Naive thymus-derived CD4-positive, alpha-beta T cell (primary cell): ENCODE measurements at places on chromosomes 12 and 14. TPM values are rescaled to one million over a fixed set of nuclear protein-coding genes. Genes with fewer than 3 reads are reported as not detected.

DNA sequence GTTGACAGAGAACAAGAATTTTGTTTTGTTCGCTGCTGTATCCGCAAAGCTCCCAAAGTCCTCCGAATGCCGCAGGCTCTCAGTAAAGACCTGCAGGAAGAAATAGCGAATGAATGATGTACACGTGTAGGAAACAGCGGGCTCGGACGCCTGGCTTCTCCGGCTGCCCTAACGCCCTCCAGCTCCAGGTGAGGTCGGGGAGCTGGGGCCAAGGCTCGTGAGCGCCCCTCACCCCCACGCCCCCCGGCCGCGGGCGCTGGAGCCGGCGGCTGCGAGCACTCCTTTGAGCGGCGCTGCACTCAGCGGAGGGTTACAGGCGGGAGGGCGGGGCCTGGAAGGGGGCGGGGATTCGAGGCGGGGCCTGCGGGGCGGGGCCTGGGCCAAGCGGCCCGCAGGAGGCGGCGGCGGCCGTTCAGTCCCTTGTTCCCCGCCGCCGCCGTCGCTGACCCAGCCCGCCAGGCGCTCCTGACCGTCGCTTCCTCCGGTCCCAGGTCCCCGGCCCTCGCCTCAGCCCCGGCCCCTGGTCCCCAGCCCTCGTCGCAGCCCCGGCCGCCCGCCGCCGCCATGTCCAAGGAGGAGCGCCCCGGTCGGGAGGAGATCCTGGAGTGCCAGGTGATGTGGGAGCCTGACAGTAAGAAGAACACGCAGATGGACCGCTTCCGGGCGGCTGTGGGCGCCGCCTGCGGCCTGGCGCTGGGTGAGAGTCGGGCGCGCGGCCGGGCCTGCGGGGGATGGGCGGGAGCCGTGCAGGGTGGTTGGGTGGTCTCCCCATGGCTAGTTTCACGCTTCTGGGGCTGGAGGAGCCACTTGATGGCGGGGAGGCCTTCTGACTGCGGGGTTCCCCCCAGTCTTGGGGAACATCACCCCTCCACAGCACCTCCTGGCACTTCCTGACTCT lies at the start of gene AACS:
AACS (plus strand) TSS at position 415 of the 898 bp plus-strand sequence; CDS start at position 565, 150 bp downstream.
- peak; percentile 50 for DNase-seq

- DNase-seq: peak; percentile 24
These were observed 2.0 kb downstream of the SP1 start for GRCh38 chr12:53381731-53382630.

DNA sequence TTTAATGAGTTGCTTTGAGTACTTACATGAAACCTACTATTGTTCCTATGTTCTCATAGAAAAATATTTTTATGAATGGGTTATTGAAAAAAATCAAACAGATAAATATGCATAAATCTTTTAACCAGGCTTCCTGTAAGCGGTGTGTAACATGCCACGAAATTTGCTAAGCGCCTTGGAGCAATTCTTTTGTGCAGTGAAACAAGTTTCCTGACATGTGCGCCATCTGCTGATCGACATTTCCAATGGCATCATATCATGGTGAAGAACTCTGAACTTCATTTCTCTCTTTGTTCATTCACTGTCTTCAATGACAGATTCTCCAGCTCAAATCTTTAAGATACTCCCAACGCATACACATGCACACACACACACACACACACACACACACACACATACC lies 145.6 kb upstream of the NAV3 start:
- no peak for DNase-seq

Gene JPH4
- total RNA-seq: 1.2 TPM

GRCh38 chr12:105319691-105320209 lies 10.7 kb upstream of the C12orf75 start:
- peak; percentile 8 for DNase-seq

DNA sequence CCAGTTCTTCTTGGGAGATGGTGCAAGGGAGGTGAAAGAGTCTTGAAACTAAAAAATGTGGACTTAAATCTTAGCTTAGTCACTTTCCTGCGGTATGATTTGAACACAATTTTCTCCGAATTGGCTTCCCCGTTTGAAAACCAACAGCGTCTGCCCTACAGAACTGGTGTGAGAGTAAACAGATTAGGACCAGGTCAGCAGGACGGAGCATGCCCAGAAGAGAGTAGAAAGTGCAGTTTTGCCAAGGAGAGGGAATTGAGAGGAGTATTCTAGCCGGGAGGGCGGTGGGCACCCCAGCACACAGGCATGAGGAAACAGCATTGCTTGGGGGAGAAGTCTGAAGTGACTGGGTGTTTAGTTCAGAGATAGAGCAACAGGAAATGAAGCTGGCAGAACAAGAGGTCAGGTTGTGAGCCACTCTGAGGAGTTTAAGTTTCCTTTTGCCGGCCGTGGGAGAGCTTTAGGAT lies 927.1 kb downstream of the VRK1 start:
- no peak for DNase-seq

Gene RPL10L
- total RNA-seq: not detected
